SW 1271 (cell line): ENCODE measurements at places on chromosomes 4 and X.
A peak's percentile ranks its signal among the peaks of the same experiment; 100 is the strongest.

- DNase-seq, result no peak
Measured at GRCh38 chr4:133623847-133624246, 474.8 kb downstream of the PCDH10 start.

GRCh38 chr4:145814246-145814645 lies 124.4 kb downstream of the ZNF827 start:
- no peak for DNase-seq

GRCh38 chr4:102298716-102299115 lies 46.6 kb downstream of the SLC39A8 start:
- no peak for DNase-seq

- peak; percentile 5 for DNase-seq
Measured at GRCh38 chr4:183987987-183988392, 82.9 kb downstream of the STOX2 start.

- no peak for DNase-seq
Measured at GRCh38 chr4:140672416-140672815, 83.8 kb downstream of the TBC1D9 start.

DNA sequence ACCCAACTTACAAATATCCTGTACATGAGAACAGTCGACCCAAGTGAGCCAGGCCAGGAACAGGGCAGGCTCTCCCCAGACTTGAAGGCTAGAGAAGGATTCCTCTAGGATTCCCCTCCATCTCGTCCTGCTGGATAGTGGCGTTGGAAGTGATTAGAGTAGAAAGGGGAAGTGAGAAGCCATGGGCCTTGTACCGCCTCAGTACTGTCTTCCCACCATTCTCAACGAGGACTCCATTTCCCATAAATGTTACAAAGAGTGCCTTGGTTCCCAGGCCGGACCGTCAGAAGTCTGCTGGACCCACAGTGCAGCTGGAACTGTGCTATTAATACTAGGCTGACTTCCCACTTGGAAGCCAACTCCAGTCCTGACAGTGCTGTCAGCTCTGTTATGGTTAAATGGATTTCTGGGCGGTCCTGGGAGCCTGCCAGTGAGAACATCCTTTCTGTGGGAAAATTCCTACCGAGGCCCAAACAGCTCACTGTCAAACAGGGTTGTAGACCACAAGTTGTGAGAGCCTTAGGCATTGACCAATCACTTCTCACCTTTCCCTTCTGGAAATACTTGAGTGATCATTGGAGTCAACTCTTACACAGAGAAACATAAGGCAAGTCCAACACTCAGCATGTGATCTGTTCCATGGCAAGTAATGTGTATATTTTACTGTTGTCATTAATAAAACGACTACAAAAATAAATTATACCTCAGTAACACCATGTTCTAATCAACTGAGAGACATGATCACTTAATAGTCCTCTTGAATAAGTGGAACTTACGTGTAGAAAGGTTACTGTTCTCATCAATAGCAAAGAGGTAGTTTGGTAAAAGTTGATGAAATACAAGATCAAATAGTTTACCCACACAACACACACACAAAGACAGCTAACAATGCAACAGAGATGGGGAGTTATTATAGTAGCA lies 58.4 kb downstream of the AMELX start:
- no peak for DNase-seq
